ENCODE measurements at places on chromosomes 6 and 20. TPM values are rescaled to one million over a fixed set of nuclear protein-coding genes. Genes with fewer than 3 reads are reported as not detected.

Gene COX4I2
- polyA plus RNA-seq = 1.3 TPM

Gene KIAA0408
- polyA plus RNA-seq = 2.7 TPM

Gene OPN5
- 0.72 TPM for polyA plus RNA-seq

GRCh38 chr6:169291646-169292337 lies 38.1 kb upstream of the THBS2 start:
- no peak for DNase-seq

- DNase-seq = no peak
Measured at GRCh38 chr6:156866220-156867015, 89.2 kb downstream of the ARID1B start.

Gene CALHM4
- polyA plus RNA-seq = 0.88 TPM

GRCh38 chr20:43909720-43910119 lies 4.9 kb upstream of the TOX2 start:
- no peak for DNase-seq

GRCh38 chr6:147117580-147117979 lies 86.6 kb upstream of the STXBP5 start:
- no peak for DNase-seq

Gene GNRH2
- polyA plus RNA-seq = 0.53 TPM

Gene CST5
- polyA plus RNA-seq = 0.25 TPM

DNA sequence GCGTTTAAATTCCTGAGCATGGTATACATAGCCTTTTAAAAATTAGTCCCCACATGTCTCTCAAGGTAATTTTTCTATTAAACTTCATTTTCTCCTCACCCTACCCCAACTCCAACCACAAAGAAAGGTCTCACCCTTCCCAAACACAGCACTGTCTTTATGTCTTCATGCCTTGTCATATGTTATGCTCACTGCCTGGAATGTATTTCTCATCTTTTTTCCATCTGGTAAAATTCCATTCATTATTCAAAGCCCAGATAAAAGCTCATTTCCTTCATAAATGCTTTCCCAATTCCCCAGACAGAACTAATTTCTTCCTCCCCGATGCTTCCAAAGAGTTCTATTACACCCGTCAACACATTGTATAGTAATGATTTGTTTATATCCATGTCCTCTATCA lies 302.0 kb downstream of the ALDH8A1 start:
- DNase-seq = no peak

All from renal cortex interstitium (tissue), 15 donors.